ENCODE measurements at places on chromosomes 13 and 19.

GRCh38 chr19:55360902-55361301, 2.2 kb downstream of the GARIN5B start:
- no peak for DNase-seq

GRCh38 chr13:112836940-112837339, 132.1 kb upstream of the MCF2L start:
- DNase-seq, result no peak

DNA sequence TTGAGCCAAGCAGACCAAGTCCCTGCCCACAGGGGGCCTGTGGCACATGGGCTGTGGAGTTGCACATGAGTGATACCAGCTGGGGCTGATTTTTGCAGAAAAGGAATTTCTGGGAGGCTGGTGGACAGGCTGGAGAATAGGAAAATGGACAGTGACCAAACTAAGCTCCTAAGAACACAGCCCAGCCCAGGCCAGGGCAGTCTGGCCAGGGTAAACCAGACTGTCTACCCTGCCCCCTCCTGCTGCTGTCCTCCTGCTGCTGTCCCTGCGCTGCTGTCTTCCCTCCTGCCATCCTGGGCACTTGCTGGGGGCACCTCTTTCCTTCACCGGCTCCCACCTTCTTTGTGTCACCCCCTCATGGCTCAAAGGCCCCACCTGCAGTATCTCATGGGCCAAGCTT, 219.2 kb downstream of the ZIC5 start:
- DNase-seq, result no peak

- no peak for DNase-seq
These were observed 541.6 kb downstream of the SUCLA2 start for GRCh38 chr13:47459512-47459911.

- no peak for DNase-seq
These were observed 2.8 kb upstream of the USF2 start for GRCh38 chr19:35265900-35266519.

- DNase-seq, result no peak
These were observed 62.9 kb downstream of the DCT start for GRCh38 chr13:94416454-94417080.

DNA sequence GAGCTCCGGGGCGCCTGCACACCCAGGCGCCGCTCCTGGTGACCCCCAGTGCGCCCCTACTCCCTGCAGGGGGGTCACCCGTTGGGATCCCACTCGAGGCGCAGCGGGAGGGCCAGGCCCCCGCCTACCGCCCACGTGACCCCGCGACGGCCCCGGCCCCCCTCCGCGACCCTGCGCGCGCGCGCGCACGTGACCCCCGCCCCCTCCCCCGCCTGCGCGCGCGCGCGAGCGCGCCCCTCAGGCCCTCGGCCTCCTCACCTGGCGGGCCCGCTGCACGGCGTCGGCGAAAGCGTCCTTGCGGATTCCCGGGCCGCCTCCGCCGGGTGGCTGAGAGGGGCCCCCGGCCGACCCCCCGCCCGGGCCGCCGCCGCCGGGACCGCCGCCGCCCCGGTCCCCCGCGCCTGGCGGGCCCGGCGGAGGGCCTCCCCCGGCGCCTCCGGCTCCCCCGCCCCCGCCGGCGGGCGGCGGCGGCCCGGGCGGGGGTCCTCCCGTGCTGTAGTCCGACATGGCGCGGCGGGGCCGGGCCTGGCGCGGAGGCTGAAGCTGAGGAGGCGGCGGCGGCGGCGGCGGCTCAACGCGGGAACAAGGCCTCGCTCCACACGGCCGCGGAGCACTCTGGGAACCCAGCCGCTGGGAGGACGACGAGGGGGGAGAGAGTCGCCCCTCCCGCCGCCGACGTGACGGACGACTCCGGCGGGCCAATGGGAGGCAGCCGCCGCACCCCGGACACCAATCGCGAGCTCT, at the start of gene KHSRP:
Gene KHSRP, minus strand, starts transcription at position 617 of the 744 bp plus-strand sequence. Its CDS starts 110 bp downstream, at position 507.
- DNase-seq, result peak; percentile 48

DNA sequence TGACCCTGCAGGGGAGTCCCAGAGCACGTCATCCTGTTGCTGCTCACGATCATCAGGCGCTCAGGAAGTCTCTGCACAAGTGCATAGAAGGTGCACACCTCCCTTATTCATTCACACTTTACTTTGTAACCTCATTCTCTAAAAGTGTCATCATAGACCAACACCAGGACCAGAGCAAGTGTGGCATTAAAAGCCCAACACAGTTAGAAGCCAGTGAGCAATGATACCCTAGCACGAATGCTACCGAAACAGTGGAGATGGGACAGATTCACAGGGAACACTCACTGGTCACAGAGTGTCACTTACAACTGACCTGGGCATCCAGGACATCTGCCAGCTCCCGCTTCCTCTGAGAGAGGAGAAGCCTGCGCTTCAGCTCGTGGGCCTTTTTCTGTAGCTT, 17.0 kb downstream of the HAUS8 start:
- DNase-seq, result no peak

DNA sequence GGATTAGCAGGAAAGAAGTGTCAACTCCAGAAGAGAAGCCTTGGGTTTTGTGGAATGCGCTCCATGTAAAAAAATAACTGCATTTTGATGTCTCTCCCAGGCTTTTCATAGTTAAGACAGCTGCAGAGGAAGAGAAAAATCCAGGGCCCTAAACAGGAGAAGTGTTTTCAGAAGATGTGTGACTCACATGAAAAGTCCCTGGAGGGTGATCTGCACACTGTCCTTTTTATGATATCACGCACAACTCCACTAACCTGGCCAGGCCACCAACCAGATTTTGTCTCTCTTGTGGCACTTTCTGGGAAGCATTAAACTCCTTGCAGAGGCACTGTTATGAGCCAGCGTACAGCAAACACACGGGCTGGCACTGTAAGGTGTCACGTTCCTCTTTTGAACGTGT, 267.3 kb downstream of the FGF9 start:
- DNase-seq, result no peak

- no peak for DNase-seq
These were observed 99.6 kb upstream of the SIAH3 start for GRCh38 chr13:45951166-45951565.

DNA sequence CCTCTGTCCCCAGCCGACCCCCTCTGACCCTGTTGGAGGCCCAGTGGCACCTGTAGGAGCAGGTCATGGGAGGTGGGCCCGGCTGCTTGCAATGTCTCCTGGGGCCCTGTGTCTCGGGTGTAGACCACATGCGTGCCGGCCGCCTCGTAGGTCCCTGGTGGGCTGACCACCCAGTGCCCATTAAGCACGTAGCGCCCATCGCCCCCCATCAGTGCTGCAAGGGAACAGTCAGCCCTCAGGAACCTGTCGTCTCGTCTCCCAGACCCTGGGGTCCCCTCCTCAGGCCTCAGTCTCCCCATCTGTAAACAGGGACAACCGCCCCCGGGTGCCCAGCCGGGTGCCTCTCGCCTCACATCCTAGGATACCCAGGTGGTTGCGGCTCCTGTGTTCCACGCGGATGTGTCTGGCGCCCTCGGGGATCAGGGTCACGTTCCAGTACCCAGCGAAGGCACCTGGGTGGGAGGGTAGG, 5.6 kb downstream of the ADAMTSL5 start:
- no peak for DNase-seq

DNA sequence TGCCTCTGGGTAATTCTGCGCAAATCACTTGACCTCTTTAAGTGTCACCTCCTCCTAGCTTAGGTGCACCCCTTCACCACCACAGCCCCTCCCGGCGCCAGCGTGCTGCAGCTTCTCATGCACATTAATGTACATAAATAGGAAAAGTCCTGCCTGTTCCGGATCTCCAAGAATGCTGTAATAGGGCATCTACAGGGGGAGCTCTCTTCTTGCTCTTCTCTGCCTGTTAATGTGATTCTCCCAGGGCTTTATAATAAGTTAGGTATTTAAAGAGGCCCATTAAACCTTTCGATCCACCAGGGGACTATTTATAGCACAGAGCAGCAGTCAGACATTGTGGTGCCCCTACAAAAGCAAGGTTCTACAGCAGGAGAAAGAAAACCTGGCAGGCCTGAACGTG, 35.3 kb downstream of the SOX1 start:
- DNase-seq, result no peak

DNA sequence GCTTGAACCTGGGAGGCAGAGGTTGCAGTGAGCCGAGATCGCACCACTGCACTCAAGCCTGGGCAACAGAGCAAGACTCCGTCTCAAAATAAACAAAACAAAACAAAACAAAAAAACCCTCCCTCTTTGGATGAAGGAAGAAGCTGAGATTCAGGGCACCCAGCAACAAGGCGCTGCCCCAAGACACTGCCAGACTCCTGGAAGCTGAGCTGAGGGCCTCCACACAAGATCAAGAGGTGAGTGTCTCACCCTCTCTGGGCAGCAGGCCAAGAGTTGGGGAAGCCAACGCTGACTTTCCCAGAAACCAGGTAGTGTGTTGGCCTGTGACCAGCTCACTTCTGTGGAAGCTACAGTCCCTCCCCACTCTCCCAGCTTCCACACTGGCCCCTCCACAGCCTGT, 3.7 kb upstream of the TYROBP start:
- peak; percentile 34 for DNase-seq

GRCh38 chr13:40095695-40096356, 440.4 kb downstream of the COG6 start:
- DNase-seq, result no peak

GRCh38 chr19:8526345-8527091, 12.6 kb upstream of the ZNF414 start:
- DNase-seq, result no peak

GRCh38 chr19:13195678-13196077, 45.5 kb downstream of the IER2 start:
- DNase-seq, result peak; percentile 54
